ENCODE measurements at places on chromosomes 3 and 15.

GRCh38 chr3:190048932-190049441, 71.7 kb downstream of the P3H2 start:
- DNase-seq = no peak

- DNase-seq = peak; percentile 52
Observed at GRCh38 chr3:170007031-170007663, 30.6 kb upstream of the GPR160 start.

GRCh38 chr3:108227131-108227530, 4.9 kb upstream of the IFT57 start:
- no peak for DNase-seq

DNA sequence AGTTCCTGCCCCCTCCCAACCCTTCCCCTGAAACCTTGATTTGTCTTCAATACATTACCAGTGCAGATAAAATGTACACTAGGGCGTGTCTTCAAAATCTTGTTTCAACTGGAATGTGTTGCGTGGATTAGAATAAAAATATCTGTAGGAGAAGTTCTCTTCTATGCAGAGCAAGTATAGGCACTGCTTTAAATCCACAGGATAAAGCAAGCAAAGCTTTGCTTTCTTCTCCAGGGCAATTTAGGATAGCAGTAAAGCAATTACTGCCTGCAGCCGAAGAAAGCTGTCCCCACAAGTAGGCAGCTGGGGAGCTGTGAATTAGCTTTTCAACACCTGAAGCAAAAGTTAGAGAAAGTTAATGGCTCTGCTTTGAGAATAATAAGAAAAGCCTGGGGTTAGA, 329.7 kb upstream of the KCNMB2 start:
- no peak for DNase-seq

DNA sequence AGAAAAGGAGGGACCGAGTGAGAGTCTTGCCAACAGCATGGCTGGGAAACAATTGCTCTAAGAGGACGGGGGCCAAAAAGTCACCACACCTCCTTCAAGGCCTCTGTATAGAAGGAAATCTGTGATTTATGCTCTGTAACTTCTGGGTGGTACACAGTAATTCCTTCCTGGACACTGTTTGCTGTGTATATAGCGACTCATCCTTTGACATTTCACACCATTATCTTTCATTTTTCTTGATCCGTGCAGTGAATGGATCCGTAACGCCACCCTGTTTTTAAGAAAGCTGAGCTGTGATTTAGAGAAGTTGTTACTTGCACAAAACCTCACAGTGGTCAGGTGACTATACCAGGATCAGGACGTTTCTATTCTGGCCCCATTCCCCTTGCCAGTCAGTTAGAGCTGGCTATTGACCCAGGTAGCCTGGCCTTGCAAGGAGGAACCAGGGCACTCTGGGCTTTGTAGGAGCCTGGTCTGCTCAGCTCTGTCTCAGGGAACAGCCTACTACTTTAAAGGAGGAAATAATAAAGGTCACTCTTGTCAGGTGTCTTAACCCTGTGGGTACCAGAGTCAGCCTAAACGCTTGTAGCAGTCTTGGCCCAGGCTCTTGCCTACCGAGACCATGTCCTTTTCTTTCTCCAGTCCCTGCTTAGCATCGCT, 86.5 kb upstream of the MYZAP start:
- DNase-seq = no peak

- DNase-seq = peak; percentile 11
Observed at GRCh38 chr15:43930079-43930478, 103.3 kb downstream of the WDR76 start.

GRCh38 chr3:71299160-71299559, 284.4 kb downstream of the FOXP1 start:
- no peak for DNase-seq

- DNase-seq = no peak
Observed at GRCh38 chr3:105349684-105350387, 16.9 kb upstream of the ALCAM start.

DNA sequence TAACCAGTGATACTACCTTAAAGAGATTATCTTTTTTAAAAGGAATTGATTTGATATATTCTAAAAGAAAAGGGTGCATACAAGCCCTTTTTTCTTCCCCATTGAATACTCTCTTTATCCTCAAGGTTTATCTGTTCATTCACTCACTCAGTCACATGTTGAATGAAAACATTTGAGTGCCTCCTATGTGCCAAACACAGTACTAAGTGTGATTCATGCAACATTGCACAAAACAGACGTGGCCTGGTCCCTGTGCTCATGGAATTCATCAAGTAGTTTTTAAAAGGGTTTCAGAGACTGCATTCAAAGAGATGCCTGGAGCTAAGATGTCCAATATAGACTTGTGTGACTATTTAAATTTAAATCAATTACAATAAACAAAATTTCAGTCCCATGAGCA, 462.2 kb upstream of the MDFIC2 start:
- DNase-seq = no peak

- DNase-seq = no peak
Observed at GRCh38 chr15:27660676-27661075, 438.4 kb downstream of the OCA2 start.

DNA sequence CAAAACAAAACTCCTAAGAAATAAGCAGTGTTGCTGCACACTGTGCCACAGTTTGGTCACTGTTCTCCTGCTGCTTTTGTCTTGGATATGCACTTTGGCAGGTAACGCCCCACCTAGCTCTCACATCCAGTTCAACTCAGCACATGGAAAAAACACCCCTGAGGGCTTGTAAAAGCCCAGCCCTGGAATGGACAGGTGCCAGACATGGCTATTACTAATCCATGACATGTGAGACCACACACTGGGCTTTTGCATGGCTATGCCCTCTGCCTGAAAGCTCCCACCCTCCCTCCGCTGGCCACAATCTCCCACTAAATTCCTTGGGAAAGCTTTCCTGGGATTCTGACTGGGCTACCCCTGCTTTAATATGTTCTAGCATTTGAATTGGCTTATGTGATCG, 24.7 kb upstream of the ZBED2 start:
- no peak for DNase-seq

DNA sequence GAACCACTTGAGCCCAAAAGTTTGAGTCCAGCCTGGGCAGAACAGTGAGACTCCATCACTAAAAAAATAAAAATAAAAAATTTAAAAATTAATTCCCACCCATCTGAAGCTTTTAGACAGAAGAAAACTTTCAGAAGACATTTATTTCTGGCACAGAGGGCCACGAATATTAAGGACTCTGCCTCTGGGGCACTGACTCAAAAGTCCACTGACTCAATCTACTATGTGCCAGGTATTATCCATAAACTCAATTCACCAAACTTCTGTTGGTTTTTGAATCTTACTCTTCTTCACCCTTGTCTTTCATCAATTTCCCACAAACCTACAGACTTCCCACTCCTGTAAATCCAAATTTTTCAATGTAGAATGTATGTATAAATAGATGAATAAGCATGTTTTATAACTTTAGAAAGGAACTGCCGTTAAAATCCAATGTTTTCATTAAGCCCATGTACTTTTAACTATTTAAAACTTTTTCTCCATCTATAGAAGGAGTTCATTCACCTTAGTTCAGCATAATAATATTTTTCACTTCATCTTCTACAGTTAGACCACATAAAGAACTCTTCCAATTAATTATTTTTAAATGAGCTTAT, 19.9 kb downstream of the ATP13A3 start:
- DNase-seq = no peak

DNA sequence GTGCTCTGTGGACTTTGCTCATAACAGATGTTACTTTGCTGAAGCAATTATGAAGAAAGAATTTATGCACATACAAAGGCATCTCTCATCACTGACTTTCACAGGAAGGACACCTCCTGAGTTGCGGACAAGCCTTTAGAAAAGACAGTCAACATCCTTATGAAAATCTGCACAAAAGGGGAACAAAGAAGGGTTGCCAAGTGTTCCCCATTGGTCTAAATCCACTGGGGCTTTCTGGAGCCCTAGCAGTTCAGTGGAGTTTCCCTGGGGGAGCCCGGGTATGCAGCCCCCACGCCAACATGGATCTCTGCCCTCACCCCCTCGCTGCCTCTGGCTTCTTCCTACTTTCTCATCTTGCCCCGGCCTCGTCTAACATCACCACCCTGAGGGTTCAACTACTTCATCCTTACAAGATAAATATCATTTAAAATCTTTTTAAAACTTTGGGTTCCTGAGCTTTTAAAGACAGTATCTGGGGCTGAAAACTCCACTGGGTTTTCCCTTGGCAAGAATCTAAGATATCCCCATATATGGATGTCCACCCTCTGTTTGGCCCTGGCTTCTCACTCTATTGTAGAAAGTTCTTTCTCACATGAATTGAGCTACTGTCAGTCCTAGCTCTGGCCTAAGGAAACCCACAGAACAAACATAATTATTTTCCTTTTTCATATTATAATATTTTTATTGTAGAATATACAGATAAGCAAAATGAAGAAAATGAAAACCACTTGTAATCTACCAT, 207.9 kb upstream of the RGMA start:
- no peak for DNase-seq

DNA sequence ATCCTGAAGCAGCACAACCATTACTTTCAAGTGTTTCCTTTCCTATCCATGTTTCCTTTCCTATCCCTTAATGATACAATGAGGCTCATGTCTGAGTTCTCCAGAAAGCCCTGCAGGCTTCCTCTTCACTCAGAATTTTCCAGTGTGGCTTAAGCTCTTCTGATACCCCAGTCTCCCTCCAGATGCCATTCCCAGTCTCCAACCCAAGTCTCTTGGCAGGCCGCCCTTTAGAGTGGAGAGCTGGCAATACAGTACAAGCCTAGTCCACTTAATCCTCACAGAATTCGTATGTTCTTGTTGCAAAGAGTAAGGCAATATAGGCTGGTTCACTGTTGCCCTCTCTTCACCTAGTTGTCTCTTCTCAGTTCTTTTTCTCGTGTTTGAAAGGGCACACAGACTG, 503.9 kb upstream of the MDFIC2 start:
- DNase-seq = no peak

- DNase-seq = no peak
Observed at GRCh38 chr15:84586696-84587095, 14.1 kb upstream of the ZSCAN2 start.

DNA sequence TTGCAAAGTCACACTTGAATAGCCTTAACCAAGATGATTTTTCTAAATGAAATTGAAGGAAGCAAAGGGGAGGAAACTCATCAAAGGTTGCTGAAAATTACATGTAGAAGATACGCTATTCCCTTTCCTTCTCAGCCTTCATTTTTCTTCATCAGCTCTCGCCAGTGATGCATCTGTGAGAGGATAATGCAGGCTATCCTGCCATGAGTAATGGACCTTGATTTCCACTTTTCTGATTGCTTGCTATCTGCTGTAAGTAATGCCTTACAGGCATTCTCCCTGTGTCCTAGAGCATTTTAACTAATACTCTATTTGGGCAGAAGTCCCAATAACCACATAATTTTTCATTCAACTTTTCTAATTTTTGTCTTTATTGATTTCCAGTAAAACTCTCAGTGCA, 162.6 kb downstream of the BBX start:
- DNase-seq = no peak

DNA sequence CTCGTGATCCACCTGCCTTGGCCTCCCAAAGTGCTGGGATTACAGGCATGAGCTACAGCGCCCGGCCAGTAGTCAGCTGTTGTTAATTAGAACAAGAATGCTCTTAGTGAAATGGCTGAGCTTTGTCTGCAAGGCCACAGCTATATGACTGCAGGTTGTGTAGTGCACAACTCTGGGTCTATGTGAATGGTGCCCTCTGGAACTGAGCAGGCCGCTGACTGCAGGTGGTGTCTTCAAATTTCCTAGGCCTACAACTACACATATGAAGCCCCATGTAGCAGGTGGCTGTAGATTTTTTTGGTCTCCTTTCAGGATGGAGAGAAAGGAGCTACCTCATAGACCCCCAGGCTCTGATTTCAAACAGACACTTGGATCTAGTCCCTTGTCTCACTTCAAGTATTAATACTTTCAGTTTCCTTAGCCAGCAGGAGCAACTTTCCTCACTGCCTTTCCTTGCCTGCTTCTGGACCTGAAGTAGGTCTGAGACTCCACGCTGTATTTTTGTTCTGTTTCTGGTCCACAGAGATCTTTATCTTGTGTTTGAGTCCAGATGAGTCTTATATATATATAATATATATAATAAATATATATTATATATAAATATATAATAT, 86.9 kb downstream of the C3orf80 start:
- no peak for DNase-seq

GRCh38 chr3:8650583-8651416, 6.2 kb upstream of the SSUH2 start:
- DNase-seq = no peak

DNA sequence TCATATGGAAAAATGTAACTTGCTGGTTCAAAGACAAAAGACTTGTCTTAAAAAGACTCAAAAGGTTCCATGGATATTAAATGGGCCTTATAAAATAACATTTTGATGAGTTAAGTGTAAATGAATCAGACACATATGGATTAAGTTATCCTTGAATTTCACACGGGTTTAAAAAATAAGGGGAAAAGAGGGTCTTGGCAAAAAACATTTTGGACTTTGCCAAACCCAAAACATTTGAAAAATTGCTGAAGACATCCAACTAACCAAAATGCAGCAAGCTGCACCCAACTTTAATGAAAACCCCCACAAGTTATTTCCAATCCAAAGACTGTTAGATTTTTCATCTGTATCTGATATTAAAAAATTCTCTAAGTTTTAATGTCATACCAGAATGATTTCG, 200.7 kb downstream of the MEIS2 start:
- no peak for DNase-seq

DNA sequence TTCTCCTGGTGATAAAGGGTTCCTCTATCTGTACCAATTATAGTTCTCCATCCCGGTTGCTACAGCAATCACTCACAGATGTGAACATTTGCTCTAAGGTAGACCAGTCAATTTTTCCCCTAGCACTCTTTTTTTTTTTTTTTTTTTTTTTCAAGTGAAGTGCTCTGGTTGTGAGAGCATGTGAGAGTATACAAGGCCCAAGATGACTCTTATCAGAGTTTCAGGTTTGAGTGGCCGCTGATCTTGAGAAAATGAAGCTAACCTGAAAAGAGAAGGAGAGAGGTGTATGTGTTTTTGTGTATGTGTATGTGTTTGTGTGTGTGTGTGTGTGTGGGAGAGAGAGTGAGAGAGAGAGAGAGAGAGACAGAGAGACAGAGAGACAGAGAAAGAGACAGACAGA, 44.4 kb upstream of the OTOL1 start:
- no peak for DNase-seq

DNA sequence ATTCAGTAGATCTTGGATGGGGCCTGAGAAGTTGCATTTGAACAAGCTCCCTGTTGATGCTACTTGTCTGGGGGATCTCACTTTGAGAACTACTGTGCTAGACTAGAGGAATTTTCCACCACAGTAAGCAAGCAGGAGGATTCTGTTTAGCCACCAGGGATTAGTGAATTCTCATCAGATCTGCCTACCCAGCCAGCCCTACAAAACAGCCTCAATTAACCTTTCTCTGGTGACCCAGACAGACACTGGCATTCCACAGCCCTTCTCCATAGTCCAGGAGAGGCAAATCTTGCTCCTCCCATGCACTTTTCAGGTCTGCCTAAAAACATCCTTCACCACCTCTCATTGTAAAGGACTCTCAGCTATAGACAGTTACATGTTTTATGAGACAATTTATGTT, 16.7 kb upstream of the MYH15 start:
- DNase-seq = no peak

All from AG09309 (cell line).